ENCODE measurements at places on chromosomes 2 and 18.

- no peak for DNase-seq
These were observed 68.5 kb downstream of the COPS8 start for GRCh38 chr2:237154082-237154638.

GRCh38 chr2:34161549-34161948 is 562.5 kb upstream of the FAM98A start:
- DNase-seq: no peak

- no peak for DNase-seq
These were observed 92.2 kb downstream of the STPG4 start for GRCh38 chr2:47062681-47063537.

DNA sequence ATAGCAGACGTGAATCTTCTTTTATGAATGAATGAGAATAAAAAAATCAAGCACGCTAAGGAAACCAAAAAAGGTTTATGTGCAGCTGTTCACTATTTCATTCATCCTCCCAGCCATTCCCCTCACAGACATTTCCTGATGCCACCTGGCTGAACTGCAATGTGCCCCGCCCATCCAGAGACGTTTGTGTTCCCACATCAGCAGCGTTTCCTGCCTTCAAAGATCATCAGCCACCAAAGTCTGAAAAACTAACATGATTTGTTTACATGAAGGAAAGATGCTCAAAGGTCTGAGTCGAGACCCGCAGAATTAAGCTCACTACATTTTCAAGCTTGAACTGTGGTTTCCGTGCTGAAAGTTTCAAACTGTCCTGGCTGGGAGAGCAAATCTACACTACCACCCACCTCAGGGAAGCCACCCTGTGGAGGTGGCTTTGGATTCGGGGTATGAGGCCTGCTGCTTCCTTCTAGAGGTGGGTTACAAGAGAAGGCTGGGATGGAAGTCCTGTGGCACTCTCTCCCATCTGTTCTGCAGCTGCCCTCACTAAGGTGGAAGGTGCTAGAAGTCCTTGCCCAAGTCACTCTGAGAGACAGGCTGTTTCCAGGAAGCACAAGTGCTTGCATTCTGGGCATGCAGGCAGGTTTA is 201.3 kb upstream of the OSR1 start:
- no peak for DNase-seq

DNA sequence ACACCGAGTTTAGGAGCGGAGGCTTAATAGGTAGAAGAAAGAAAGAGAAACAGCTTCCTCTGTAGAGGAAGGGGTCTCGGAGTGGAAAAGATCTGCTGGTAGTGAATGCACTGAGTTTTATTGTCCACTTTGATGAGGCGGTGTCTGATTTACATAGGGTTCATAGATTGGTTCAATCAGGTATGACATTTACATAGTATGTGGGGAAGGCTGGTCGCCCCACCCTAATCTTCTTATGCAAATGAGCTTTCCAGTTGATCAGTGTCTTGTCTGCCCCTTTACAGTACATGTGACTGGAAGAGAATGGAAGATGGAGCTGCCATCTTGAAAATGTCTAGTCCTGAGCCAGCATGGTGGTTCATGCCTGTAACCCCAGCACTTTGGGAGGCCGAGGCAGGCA is 19.9 kb upstream of the CNOT11 start:
- no peak for DNase-seq

- DNase-seq: no peak
These were observed 34.9 kb upstream of the MAP3K20 start for GRCh38 chr2:173040729-173041128.

DNA sequence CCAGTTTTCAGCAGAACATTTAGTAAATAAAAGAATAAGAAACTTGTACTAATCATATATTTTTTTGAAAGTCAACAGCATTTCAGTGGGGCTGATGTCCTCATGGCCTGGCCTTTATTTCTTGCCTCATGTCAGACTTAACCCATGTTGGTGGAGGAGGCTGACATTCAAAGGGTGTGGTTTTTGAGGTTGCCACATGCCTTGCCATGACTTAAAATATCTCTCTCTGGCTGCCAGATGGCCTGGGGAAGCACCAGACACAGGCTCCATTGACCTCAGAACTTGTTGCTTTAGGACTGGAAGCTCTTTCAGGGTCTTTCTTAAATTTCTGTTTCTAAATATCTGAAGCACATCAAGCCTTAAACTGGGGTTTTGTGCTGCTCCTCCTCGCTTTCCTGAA is 32.5 kb upstream of the CD28 start:
- DNase-seq: no peak

DNA sequence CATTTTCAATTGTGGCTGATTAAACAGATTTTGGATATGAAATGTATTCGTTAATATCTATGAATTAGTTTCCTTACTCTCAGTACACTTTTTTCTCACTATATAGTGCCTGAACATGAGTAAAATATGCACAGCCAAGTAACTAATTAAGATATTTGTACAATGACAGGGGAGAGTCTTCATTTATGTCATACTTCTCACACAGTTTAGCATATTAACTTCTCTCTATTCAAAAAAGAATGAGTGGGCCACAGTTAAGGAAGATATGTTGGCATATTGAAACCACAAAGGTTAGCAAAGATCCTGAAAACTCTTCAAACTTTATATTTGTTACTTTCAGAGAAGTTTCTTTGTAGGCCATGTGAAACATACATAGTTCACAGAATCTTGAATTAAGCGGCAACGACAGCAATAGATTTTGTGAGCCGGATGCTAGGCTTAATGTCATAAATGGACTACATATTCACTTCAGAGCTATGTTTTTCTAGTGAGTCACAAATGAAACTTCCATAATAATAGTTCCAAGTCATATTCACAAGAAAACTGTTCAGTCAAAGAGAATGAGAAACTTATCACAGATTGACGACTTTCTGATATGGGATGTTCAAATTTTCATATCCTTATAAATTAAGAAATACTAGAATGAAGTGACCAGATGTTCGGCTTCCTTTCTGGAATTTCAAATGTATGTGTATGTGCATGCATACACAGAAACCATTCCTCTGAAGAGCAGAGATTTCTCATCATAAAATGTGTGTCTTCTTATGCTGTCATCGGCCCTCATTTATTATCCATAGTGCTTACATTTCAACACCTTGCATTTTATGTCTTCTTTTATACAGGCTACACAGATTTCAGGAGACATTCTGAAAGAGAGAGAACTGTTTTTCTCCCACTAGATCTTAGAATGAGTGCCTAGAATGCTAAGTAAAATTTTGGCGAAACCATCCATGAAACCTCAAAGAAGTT is 584.0 kb downstream of the SATB2 start:
- DNase-seq: no peak

DNA sequence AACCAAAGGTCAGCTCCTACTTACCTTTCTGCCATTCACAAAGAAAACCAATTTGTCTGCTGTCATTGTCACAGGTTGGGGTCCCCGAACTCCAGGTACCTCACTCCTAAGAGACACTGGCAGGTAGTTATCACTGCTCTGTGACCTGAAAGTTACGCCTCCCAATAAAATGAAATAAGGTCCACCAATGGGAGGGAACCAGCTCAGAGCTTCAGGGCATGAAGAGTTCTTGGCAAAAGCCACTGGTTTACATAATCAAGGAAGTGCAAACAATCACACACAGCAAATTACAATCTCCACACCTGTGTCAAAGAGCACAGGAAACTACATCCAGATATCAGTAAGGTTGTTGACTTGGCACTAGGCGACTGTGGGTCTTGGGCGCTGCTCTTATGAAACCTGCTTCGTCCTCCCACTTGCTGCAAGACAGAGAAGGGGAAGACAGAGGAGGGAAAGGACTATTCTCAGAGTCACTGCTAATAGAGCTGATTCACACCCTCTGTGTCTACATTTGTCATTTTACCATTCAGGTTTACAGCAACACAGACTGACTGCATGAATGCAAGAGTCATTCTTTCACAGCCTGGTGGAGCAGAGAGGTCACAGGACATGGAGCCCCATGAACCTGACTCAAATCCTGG is at the start of gene XDH:
XDH (minus strand) TSS at position 142 of the 641 bp plus-strand sequence; CDS start at position 66, 76 bp downstream.
- no peak for DNase-seq

GRCh38 chr2:158228943-158229508 is 127.3 kb downstream of the UPP2 start:
- DNase-seq: no peak
